ENCODE measurements at places on chromosomes 12 and 14.

GRCh38 chr12:32083489-32083888, 23.2 kb upstream of the BICD1 start:
- no peaks in the 10 kb centered on the region for H3K36me3 ChIP-seq
- DNase-seq = no peak
- H3K27me3 ChIP-seq = no peaks in the 10 kb centered on the region
- H3K27ac ChIP-seq = no peak overlapping the region
- no peaks in the 10 kb centered on the region for H3K4me1 ChIP-seq

DNA sequence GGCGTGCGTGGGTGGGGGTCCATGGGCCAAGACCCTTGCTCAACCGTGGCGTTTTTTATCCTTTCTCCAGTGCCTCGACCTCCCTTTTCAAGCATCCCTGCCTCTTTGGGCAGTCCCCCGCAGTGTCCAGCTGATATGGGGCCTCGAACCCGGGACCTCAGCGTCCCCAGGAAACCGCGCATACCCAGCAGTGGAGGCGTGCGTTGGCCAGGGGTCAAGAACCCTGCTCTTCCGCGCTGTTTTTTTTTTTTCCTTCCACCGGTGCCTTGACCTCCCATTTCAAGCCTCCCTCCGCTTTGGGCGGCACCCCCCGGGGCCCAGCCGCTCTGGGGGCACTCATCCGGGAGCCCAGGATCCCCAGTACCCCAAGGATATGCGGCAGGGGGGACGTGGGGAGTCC, 325.8 kb downstream of the ALG10 start:
- no peaks in the 10 kb centered on the region for H3K4me1 ChIP-seq
- H3K36me3 ChIP-seq = no peaks in the 10 kb centered on the region
- DNase-seq = no peak

- H3K4me3 ChIP-seq = no peak overlapping the region
- no peaks in the 10 kb centered on the region for H3K4me1 ChIP-seq
- no peak overlapping the region for H3K27ac ChIP-seq
- peaks cover 31% of the 10 kb centered on the region for H3K27me3 ChIP-seq
These were observed 1.5 kb downstream of the PDZRN4 start for GRCh38 chr12:41189395-41190251.

- H3K4me1 ChIP-seq = no peaks in the 10 kb centered on the region
- no peaks in the 10 kb centered on the region for H3K36me3 ChIP-seq
- H3K27ac ChIP-seq = no peak overlapping the region
- no peaks in the 10 kb centered on the region for H3K27me3 ChIP-seq
These were observed 41.8 kb upstream of the FRMD6 start for GRCh38 chr14:51609955-51610283.

- no peak for DNase-seq
- no peaks in the 10 kb centered on the region for H3K36me3 ChIP-seq
- no peak overlapping the region for H3K27ac ChIP-seq
- H3K27me3 ChIP-seq = no peaks in the 10 kb centered on the region
These were observed 18.0 kb upstream of the ABHD12B start for GRCh38 chr14:50853891-50854290.

DNA sequence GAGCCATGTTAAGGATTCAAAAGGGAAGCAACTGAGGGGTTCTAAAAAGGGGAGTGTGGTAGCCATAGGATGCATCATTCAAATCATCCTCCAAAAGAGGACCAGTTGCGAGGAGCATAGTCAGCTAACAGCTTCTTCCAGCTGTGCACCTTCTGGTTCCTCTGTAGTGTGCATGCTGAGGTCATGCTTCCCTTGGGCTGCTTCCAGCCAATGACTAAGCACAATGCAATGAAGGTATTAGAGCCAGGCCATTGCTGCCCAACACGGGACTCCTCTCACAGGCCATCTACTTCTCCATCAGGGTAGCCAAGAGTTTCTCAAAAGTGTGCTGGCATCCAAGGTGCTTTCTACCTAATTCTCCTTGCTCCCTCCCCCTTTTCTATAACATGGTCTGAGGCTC, 69.2 kb upstream of the ARID2 start:
- no peaks in the 10 kb centered on the region for H3K27me3 ChIP-seq
- no peaks in the 10 kb centered on the region for H3K36me3 ChIP-seq
- H3K4me3 ChIP-seq = no peak overlapping the region
- no peaks in the 10 kb centered on the region for H3K4me1 ChIP-seq
- no peak overlapping the region for H3K27ac ChIP-seq
- no peak for DNase-seq

- H3K4me1 ChIP-seq = no peaks in the 10 kb centered on the region
- no peaks in the 10 kb centered on the region for H3K36me3 ChIP-seq
- H3K27ac ChIP-seq = no peak overlapping the region
- no peak overlapping the region for H3K4me3 ChIP-seq
These were observed 208.6 kb downstream of the GALC start for GRCh38 chr14:87784386-87784785.

- H3K27ac ChIP-seq = no peak overlapping the region
- 0 out of 2 replicates have a peak, but pooled peaks cover 1% of the 10 kb centered on the region for H3K4me1 ChIP-seq
- no peak overlapping the region for H3K4me3 ChIP-seq
- H3K36me3 ChIP-seq = no peaks in the 10 kb centered on the region
These were observed 103.0 kb downstream of the CRADD start for GRCh38 chr12:93780101-93780641.

- H3K27ac ChIP-seq = no peak overlapping the region
- H3K4me3 ChIP-seq = peak overlapping the region; percentile 85
- H3K27me3 ChIP-seq = no peaks in the 10 kb centered on the region
These were observed 895 bp upstream of the CCDC88C start for GRCh38 chr14:91418387-91419043.

DNA sequence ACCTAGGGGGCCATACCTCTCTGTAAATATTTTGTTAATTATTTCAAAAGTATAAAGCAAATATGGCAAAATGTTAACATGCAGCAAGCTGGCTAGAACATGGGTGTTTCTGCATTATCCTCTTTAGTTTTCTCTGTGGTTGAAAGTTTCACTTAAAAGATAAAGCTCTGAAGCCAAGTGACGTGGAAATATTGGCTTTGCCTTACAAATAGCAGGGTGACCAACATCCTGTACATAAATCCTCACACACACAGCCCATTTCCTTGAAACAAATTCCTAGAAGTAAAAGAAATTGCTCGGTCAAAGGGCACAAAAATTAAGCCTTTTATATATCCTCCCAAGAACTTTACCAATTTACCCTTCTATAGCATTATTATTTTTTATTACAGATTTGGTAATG, 10.6 kb upstream of the VWF start:
- no peaks in the 10 kb centered on the region for H3K36me3 ChIP-seq
- H3K4me3 ChIP-seq = no peak overlapping the region
- no peak overlapping the region for H3K27ac ChIP-seq
- no peak for DNase-seq
- no peaks in the 10 kb centered on the region for H3K4me1 ChIP-seq
- no peaks in the 10 kb centered on the region for H3K27me3 ChIP-seq

DNA sequence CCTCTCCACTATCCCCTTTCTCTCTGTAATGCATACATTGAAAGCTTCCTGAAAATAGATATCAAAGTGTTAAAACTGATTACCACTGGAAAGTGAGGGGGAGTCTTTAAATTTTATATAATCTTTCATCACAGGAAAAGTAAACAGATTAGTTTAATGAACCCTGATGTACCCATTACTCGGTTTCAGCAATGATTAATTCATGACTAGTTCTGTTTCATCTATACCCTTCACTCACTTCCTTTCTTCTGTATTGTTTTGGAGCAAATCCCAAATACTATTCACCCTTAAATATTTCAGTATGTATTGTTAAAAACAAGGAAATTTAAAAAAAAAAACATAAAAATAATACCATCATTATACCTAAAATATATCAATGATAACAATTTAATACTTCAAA, 67.3 kb upstream of the TMCC3 start:
- H3K36me3 ChIP-seq = no peaks in the 10 kb centered on the region
- no peaks in the 10 kb centered on the region for H3K27me3 ChIP-seq
- DNase-seq = no peak
- H3K27ac ChIP-seq = no peak overlapping the region

DNA sequence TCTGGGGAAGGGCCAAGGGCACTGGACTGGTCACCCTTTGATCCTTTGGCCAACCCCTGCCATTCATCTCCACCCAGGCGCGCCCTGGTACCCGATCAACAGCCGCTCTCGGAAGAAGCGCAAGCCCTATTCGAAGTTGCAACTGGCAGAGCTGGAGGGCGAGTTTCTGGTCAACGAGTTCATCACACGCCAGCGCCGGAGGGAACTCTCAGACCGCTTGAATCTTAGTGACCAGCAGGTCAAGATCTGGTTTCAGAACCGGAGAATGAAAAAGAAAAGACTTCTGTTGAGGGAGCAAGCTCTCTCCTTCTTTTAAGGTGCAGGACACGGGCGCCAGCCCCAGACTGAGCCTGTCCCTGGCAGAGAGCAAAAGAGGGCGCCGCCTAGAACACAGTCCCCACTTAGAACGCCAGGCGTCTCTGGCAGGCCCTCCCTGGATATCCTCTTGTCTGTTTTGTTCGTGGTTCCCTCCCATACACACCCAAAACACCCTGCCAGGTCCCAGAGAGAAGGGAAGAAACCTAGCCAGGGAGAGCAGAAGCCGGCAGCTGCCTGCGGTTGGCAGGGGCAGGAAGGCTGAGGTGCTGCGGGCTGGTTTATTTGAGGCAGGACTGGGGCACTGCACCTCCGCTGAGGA, 1.7 kb downstream of the HOXC12 start:
- no peak overlapping the region for H3K4me3 ChIP-seq
- DNase-seq = no peak
- H3K27ac ChIP-seq = no peak overlapping the region
- H3K36me3 ChIP-seq = no peaks in the 10 kb centered on the region
- H3K27me3 ChIP-seq = peaks cover 97% of the 10 kb centered on the region

DNA sequence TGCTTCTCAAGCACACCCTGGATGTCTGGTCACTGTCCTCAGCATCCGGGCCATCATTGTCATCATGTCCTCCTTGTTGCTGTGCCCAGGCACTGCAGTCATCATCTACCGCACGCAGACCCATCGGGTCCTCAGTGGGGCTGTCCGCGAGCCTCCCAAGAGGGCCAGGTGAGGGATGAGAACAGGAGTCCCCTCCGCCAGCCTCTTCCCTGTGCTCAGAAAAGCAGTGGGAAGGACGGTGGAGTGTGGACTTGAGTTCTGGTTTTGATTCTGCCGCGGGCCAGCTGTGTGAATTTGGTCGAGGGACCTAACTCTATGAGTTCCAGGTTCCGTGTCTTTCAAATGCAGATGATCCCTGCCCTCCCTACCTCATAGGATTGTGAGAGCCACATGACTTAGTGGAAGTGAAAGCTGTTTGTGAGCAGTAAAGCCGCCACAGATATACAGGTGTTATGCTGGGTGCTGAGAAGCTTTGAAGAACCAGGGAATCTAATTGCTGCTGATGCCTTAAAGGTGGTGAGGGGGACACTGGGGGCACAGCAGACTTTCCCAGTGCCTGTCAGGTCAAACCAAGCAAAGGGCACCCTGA, 122.9 kb upstream of the RAP1B start:
- DNase-seq = no peak
- no peak overlapping the region for H3K27ac ChIP-seq
- no peaks in the 10 kb centered on the region for H3K4me1 ChIP-seq
- H3K4me3 ChIP-seq = no peak overlapping the region

GRCh38 chr14:23117371-23118020, 1.6 kb downstream of the CEBPE start:
- H3K4me1 ChIP-seq = peaks cover 4% of the 10 kb centered on the region
- H3K27ac ChIP-seq = no peak overlapping the region
- H3K36me3 ChIP-seq = no peaks in the 10 kb centered on the region

All from iPS DF 6.9 (cell line).